ENCODE measurements at places on chromosomes 3 and 15.
A peak's percentile ranks its signal among the peaks of the same experiment; 100 is the strongest.

DNA sequence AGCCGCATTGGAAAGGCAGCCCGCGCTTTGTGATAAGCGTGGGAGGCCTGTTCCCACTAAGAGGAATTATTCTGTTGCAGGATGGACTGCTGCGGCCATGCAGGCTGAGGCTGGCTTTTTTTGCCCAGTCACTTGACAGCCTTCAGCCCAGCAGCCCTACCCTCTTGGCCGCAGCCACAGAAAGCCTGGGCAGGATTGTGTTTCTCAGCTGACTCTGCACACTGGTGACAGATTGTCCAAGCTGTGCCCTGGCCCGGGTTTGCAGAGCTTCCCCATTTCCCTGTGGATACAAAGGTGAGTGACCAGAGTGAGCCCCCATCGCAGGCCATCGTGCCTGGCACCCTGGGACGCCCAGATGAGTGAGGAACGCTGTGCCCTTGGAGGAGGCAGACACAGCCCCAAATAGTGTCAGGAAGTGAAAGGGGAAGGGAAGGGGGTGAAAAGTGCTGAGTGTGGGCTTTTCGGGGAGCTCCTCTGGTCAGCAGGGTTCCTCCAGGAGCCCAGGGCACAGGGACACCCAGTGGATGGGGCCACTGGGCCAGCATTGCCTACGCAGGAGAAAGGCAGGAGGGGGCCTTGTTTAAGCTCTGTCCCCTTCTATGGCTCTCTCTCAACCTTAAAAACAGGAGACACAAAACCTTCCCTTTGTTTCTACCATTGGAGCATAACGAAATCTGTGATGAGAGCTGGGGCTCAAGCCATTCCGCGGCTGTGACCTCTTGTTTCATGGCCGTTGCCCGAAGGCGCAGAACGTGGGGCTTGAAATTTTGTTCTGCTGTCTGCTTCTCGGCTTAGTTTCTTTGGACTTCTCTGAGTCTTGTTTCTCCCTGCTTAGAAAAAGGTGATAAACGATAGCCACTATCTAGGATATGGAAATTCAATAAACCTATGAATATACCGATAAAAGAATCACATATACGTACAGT lies 91.5 kb upstream of the MEF2A start:
- no peak for DNase-seq

- DNase-seq: no peak
These were observed 12.9 kb downstream of the OR5AC2 start for GRCh38 chr3:98099848-98100247.

DNA sequence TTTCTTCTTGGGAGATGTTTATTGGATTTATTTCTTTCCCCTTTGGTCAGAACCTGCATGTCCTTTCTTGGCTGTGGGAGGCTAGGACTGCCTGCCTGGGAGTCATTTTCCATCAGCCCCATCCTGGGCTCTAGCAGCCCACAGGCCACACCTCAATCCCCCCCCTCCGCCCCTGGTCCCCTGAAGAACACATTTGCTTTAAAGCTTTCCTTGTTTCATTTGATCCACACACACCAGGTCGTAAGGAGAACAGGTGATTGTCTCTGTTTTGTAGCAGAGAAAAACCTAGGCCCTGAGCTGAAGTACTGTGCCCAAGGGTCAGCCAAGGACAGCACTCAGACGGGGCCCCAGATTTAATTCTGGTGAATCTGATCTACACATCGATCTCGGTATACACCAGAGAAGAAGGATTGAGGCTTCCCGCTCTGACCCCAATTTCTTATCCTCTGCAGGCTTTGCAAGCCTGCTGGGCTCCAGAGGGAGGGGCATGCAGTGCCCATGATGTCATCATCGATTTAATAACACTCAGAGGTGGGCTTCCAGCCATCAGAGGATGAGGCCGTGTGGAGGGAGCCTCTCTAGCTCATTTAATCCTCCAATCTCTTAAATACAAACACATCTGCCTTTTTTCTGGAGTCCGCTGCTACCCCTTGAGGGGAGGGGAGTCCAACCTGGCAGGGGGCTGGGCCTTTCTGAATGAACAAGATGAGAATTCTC lies 1.7 kb upstream of the CLN6 start:
- DNase-seq: no peak

DNA sequence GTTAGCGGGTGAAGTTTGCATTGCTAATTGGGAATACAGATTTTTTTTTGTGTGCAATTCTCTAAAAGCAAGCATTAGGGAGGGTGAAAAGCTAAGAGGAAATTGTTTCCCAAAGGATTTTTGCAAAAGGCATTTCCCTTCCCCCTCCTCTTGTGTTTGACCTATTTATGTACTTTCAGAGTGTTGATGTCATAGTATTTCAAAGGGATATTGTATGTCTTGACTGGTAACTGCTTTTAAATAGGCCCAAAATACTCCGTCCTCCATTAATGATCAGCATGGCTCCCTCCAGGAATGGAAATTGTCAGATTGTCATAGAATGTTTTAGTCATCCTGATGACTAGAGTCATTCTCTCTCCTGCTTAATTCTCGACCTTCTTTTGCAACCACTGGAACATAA lies 32.4 kb downstream of the TRIM71 start:
- no peak for DNase-seq

- no peak for DNase-seq
These were observed 10.9 kb upstream of the CD200 start for GRCh38 chr3:112321867-112322652.

- DNase-seq: no peak
These were observed 21.0 kb upstream of the PLXNA1 start for GRCh38 chr3:126961791-126962461.

DNA sequence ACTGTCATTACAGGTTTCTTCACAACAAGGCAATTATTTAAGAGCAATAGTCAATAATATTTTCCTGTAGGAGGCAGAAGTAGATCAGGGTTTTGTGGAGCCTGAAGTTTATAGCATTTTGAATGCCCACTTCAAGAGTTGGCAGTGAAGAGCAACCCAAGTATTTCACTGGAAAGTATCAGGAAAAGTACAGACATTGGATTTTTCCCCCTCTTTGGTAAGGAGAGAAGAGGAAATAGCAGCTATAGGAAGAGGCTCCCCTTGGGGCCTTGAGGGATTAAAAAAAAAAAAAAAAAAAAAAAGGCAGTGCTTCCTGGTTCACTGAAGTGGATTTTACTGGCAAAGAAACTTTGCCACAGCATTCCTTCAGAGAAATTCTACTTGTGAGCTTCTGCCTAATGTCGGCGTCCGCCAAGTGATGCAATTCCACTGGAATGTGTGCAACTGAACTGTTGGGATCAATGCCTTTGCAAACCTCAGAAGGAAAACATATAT lies 5.7 kb upstream of the CNTN6 start:
- no peak for DNase-seq

GRCh38 chr15:63456258-63456657 lies 48.1 kb upstream of the USP3 start:
- DNase-seq: no peak

DNA sequence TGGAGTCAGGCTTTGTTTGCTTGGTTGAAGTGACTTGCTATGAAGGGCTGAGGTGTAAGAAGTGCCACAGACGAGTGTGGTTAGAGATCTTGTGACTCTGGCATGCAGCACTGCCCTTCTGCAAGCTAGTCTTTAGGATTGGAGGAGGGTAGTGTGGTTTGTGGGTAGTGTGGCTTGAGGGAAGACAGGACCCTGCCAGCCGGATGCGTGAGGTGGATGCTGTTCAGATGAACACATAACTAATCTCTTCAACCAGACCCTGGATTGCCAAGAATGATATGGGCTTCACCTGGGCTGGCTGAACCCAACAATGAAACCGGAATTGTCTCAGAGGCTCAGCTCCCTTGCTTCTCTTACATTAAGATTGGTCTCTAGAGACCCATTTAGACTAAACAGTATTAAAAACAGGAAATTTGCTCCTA lies 32.7 kb downstream of the STARD9 start:
- DNase-seq: peak; percentile 41

DNA sequence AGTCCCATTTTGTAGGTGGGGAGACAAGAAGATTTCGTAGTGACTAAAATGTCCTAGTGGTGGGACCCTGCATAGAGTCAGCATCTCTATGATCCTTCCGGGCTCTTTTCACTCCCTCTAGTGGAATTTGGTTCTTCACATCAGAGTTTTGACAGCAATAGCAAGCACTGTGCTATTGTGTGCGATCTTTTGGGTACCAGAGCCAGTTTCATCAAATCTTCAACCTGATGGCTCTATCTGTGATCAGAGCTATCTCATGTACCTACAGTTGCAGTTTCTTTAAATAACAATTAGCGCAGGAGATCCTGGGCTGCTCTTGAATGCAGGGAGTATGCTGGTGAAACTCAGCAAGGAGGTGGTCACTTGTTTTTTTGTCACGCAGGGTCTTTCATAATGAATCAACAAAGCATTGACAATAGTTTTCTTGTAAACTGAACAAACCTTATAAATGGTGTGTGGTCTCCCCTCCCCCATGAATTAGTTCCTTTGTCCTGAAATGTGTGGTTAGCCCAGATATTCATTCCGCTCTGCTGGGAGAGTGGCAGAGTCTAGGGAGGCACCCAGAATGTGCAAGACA lies 257.2 kb upstream of the SOX2 start:
- no peak for DNase-seq

- no peak for DNase-seq
These were observed 730 bp upstream of the RORA start for GRCh38 chr15:61229883-61230180.

DNA sequence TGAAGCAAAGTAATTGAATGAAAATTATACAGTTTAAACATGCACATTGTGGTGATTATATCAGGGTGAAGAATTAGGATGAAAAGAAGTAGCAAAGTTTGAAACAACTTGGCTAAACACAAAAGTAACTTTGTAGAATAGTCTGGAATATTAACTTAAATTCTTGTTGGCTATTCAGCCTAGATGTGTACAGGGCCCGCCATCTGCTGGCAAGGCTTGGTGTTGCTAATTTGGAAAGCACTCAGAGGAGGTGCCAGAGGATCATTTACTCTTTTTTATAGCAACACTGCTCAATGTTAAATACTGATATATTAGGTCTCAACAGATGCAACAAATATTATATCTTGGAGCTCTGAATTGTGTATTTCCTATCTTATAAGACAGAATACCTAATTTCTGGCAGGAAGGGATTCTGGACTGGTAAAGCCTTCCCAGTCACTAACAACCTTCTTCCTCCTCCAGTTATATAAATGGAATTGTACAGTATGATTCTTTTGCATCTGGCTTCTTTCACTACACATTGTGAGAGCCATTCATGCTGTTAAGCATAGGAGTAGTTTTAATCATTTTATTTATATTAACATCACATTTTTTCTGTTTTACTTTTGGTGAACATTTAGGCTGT lies 36.1 kb downstream of the TTC23 start:
- peak; percentile 50 for DNase-seq

DNA sequence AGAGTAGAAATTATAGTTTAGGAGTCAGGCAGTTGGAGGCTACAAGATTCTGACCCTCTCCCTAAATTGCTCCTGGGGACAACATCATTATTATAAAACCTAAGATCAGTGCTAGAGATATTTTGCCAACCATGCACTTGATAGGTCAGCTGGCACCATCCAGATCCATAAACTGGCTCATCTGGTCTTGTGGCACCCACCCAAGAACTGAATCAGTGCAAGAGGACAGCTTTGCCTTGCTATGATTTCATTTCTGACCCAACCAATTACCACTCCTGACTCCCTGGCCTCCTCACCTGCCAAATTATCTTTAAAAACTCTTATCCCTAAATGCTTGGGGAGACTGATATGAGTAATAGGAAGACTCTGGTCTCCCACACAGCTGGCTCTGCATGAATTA lies 461.1 kb upstream of the TGFBR2 start:
- no peak for DNase-seq

- DNase-seq: peak; percentile 48
These were observed 7.4 kb upstream of the U2SURP start for GRCh38 chr3:142993958-142994442.

GRCh38 chr3:189683546-189684255 lies 52.5 kb downstream of the TP63 start:
- no peak for DNase-seq

DNA sequence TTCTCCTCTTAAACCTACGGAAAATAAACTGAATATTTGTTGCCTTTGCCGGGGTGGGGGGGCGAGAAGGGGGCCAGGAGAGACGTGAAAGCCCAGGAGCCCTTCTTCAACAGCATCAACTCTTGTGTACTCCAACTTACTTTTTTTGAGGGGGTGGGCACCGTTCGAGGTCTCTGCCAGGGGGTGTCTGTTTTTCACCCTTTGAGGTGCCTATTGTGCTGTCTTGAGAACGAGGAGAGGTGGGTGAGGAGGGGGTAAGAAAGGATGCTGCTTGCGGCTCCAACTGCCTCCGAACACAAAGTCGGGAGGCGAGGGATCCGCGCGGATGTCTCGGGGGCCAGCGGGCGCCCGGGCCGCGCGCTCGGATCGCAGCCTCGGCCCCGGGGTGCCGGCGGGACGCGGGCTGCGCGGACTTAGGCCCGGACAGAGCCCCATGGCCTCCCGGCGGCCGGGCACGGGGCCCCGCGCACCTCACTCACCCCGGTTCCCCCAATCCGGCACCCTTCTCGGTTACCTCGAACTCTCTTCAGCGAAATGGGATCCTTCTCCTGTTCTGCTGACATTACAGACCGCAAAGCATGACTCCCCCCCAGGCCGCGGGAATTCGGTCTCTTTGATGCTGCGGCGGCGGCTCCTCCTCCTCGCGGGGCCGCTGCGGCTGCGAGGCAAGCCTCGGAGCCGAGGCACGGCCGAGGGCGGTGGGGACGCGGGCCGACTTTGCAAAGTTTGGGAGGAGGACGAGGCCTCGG lies 650 bp downstream of the PYGO1 start:
- no peak for DNase-seq
